ENCODE measurements at places on chromosomes 3 and 15. TPM values are rescaled to one million over a fixed set of nuclear protein-coding genes. Genes with fewer than 3 reads are reported as not detected.

Gene SLC9C1
- not detected for total RNA-seq

Gene UBAP1L
- total RNA-seq: 0.35 TPM

Gene ZBTB20
- 1.5 TPM for total RNA-seq

Gene DOCK3
- total RNA-seq: 0.42 TPM

Gene ROBO2
- total RNA-seq: 0.28 TPM

Gene SAMD7
- total RNA-seq: not detected

Gene CACNA1D
- not detected for total RNA-seq

Gene GP5
- total RNA-seq: not detected

Gene SLC2A2
- not detected for total RNA-seq

Gene SCN5A
- not detected for total RNA-seq

Gene ZDHHC19
- not detected for total RNA-seq

Gene SATB1
- total RNA-seq: 2.1 TPM

Gene CCDC9B
- 4.1 TPM for total RNA-seq

Gene ERC2
- total RNA-seq: 0.56 TPM

Gene CCR8
- total RNA-seq: not detected

Gene TIGIT
- total RNA-seq: not detected

Gene MYL3
- not detected for total RNA-seq

Gene KCNMB3
- 0.35 TPM for total RNA-seq

Gene PRKCD
- 13.5 TPM for total RNA-seq

Gene SLC26A6
- 59.2 TPM for total RNA-seq

Gene ZNF385D
- total RNA-seq: not detected

Gene ROPN1
- not detected for total RNA-seq

Gene FANCI
- total RNA-seq: 25.8 TPM

Gene CLPX
- 26.0 TPM for total RNA-seq

Gene SMCO1
- total RNA-seq: not detected

Gene MUC20
- total RNA-seq: 1.2 TPM

Gene DNAH12
- not detected for total RNA-seq

Gene WDR49
- not detected for total RNA-seq

Gene SLC28A1
- not detected for total RNA-seq

Gene RBMS3
- 9.4 TPM for total RNA-seq

Gene HIGD1A
- total RNA-seq: 272 TPM

Gene TMEM266
- total RNA-seq: 0.07 TPM

Gene CFAP100
- not detected for total RNA-seq

Gene DCLK3
- total RNA-seq: not detected

Gene IGDCC3
- total RNA-seq: not detected

Gene RLBP1
- total RNA-seq: not detected

Gene HYKK
- total RNA-seq: 4.5 TPM

Gene RPL29
- total RNA-seq: 2,349 TPM

Gene GOLGA8S
- not detected for total RNA-seq

Gene UPK1B
- total RNA-seq: 179 TPM

Gene CCDC33
- not detected for total RNA-seq

Gene LRRC34
- total RNA-seq: 0.85 TPM
